Osteocyte (in vitro differentiated cells): ENCODE measurements at places on chromosomes 5 and 9. TPM values are rescaled to one million over a fixed set of nuclear protein-coding genes. Genes with fewer than 3 reads are reported as not detected.

DNA sequence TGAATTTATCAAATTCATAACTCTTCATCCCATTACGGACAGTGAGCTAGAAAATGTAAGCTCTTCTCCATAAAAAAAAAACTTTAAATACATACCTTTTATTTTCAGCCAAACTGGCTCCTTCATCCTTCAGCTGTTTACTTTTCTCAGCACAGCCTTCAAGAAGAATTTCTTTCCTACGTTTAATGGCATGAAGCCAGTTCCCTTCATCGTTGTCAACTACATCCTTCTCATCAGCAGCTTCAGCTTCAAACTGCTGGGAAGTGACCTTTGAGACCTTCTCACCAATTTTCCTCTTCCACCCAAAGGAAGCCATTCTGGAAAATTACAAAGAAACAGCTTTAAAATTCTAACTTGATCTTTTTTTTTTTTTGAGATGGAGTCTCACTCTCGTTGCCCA lies 9.1 kb downstream of the TTC33 start:
- DNase-seq, result no peak
- H3K27me3 ChIP-seq, result no peaks in the 10 kb centered on the region
- H3K4me1 ChIP-seq, result peaks cover 25% of the 10 kb centered on the region
- peak overlapping the region; percentile 27 for H3K27ac ChIP-seq

DNA sequence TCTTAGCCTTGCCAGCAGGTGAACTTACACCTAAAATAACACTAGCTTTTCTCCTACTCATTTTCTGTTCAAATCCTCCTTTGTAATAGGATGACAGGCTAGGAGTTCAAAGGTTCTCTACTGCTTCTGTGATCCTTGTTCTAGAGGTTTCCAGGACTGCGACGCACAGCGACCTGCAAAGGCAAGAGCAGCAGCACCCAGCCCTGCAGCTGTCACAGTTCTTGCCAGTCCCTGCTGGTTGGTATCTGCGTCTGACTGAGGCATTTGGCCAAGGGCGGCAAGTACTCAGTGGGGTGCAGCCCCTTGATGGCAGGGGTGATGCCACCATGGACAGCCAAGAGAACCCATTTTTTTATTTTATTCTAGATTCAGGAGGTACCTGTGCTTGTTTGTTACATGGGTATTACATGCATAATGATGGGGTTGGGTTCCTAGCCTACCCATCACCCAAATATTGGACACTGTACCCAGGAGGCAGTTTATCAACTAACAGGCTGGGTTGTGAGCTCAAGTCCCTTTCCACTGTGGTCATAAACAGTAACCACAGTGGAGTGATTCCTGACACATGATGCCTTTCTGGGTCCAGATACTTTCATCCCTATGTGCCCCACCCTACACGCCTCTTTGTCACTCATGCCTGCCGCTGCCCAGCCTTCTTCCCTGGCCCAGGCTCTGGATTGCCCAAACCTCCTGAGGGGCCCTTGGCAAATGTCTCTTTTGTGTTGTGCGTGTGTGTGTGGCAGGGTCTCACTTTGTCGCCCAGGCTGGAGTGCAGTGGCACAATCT lies 111.0 kb downstream of the GAPVD1 start:
- H3K4me1 ChIP-seq, result peaks cover 6% of the 10 kb centered on the region
- no peak overlapping the region for H3K27ac ChIP-seq
- H3K4me3 ChIP-seq, result no peak overlapping the region

Gene HTR4
- not detected in 2 replicates for total RNA-seq

Gene PFN3
- not detected in 2 replicates for total RNA-seq

Gene DMRT3
- total RNA-seq, result not detected in 2 replicates

- H3K4me1 ChIP-seq, result no peaks in the 10 kb centered on the region
- no peak overlapping the region for H3K4me3 ChIP-seq
- no peak overlapping the region for H3K27ac ChIP-seq
- no peaks in the 10 kb centered on the region for H3K36me3 ChIP-seq
- peak; percentile 74 for DNase-seq
Measured at GRCh38 chr5:133118741-133119140, 66.9 kb downstream of the HSPA4 start.

- H3K27me3 ChIP-seq, result no peaks in the 10 kb centered on the region
- H3K4me1 ChIP-seq, result peaks cover 82% of the 10 kb centered on the region
- H3K4me3 ChIP-seq, result peak overlapping the region; percentile 23
- DNase-seq, result no peak
- H3K27ac ChIP-seq, result peak overlapping the region; percentile 96
- H3K36me3 ChIP-seq, result peaks cover 4% of the 10 kb centered on the region
Measured at GRCh38 chr5:132414634-132415378, 45.3 kb downstream of the SLC22A5 start.

Gene TBC1D2
- total RNA-seq, result 23.7 and 25.6 TPM in 2 replicates

- H3K4me3 ChIP-seq, result no peak overlapping the region
- no peaks in the 10 kb centered on the region for H3K27me3 ChIP-seq
- peak overlapping the region; percentile 63 for H3K27ac ChIP-seq
- H3K36me3 ChIP-seq, result no peaks in the 10 kb centered on the region
Measured at GRCh38 chr5:60492958-60493357, 207.0 kb downstream of the DEPDC1B start.

Gene BARHL1
- not detected in 2 replicates for total RNA-seq

GRCh38 chr5:168165977-168166376 lies 125.5 kb upstream of the WWC1 start:
- no peaks in the 10 kb centered on the region for H3K36me3 ChIP-seq
- H3K4me3 ChIP-seq, result no peak overlapping the region
- no peaks in the 10 kb centered on the region for H3K4me1 ChIP-seq
- peaks cover 7% of the 10 kb centered on the region for H3K27me3 ChIP-seq

GRCh38 chr5:119287547-119288111 lies 68.2 kb upstream of the TNFAIP8 start:
- peaks cover 69% of the 10 kb centered on the region for H3K4me1 ChIP-seq
- DNase-seq, result no peak
- H3K36me3 ChIP-seq, result no peaks in the 10 kb centered on the region
- no peak overlapping the region for H3K27ac ChIP-seq
- no peak overlapping the region for H3K4me3 ChIP-seq

GRCh38 chr5:111197523-111197922 lies 26.7 kb upstream of the CAMK4 start:
- DNase-seq, result no peak
- no peak overlapping the region for H3K4me3 ChIP-seq

Gene EIF4E1B
- total RNA-seq, result not detected in 2 replicates

Gene DAPK1
- 294 and 304 TPM in 2 replicates for total RNA-seq

GRCh38 chr9:136882109-136882946 lies 4.0 kb upstream of the TRAF2 start:
- peaks cover 23% of the 10 kb centered on the region for H3K4me1 ChIP-seq
- no peak for DNase-seq
- H3K27ac ChIP-seq, result peak overlapping the region; percentile 44
- H3K36me3 ChIP-seq, result no peaks in the 10 kb centered on the region
- no peak overlapping the region for H3K4me3 ChIP-seq

Gene KLHL9
- total RNA-seq, result 33.6 and 35.2 TPM in 2 replicates

DNA sequence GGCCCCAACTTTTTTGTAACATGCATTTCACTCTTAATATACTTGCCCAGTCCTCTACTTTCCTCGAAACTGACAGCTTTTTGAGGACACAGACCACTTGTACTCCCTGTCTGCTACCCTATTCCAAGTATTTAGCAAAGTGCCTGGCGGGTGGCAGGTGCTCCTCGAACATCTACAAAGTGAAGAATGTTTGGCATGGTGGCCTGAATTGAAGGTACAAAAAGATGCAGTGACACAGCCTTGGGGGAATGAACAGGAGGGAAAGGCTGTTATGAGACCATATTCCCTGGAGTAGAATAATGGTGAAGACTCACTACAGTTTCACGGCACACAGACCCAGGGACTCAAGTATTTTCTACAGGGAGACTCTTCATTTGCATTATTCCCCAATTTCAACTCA lies 590.9 kb downstream of the PRELID2 start:
- no peak for DNase-seq
- H3K4me3 ChIP-seq, result no peak overlapping the region
- no peaks in the 10 kb centered on the region for H3K36me3 ChIP-seq
- H3K27me3 ChIP-seq, result no peaks in the 10 kb centered on the region

- no peak overlapping the region for H3K27ac ChIP-seq
- no peaks in the 10 kb centered on the region for H3K27me3 ChIP-seq
- no peaks in the 10 kb centered on the region for H3K4me1 ChIP-seq
- DNase-seq, result no peak
- no peak overlapping the region for H3K4me3 ChIP-seq
Measured at GRCh38 chr9:75161116-75161857, 73.0 kb downstream of the OSTF1 start.

DNA sequence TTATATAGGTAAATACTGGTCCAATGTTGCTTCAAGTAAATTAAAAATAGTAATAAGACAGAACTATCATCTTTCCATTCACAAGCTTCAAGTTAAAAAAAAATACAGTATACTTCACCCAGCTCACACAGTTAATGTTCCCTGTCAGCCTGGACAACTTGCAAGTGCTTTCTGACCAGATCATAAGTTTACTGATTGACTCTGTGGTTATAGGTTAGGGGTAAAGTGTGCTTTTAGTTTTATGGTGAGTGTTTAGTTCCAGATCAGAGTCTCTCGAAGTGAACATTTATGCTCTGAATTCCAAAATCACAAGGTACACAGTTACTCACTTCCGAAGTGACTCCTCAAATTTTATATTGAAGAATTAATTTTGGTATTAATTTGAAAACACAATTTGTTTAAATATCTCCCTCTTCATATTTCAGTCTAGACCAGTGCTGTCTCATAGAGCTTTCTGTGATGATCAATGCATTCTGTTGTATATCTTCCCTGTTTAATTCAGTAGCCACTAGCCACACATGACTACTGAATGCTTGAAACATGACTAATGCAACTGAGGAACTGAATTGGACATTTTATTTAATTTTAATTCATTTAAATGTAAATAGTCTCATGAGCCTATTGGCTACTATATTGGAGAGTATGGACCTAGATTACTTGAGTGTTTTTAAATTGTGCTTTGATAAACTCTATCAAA lies 90.7 kb downstream of the MEF2C start:
- H3K36me3 ChIP-seq, result no peaks in the 10 kb centered on the region
- DNase-seq, result no peak
- peaks cover 4% of the 10 kb centered on the region for H3K4me1 ChIP-seq
- H3K27ac ChIP-seq, result no peak overlapping the region

GRCh38 chr5:14178091-14178490 lies 34.9 kb downstream of the TRIO start:
- no peak for DNase-seq
- H3K4me3 ChIP-seq, result no peak overlapping the region
- peak overlapping the region; percentile 81 for H3K27ac ChIP-seq
- no peaks in the 10 kb centered on the region for H3K36me3 ChIP-seq

DNA sequence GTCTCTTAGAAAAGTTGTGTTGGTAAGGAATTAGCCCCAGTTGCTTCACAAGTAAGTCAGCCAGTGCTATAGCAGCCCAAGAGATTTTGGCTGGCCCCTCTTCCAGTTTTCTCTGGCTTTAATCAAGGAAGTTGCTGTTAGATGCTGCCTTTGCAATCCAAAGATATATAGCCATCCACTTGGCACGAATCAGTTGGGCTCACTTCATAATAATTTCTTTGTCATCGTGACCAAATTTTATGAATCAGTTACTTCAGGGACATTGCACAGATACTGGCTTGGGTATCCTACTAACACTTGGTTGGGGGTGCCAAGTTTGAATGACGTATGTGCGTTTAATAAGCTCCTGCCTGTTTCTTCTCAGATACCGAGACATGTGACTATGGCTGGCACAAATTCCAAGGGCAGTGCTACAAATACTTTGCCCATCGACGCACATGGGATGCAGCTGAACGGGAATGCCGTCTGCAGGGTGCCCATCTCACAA lies 81.5 kb downstream of the VCAN start:
- H3K36me3 ChIP-seq, result peaks cover 12% of the 10 kb centered on the region
- no peak for DNase-seq
- H3K27me3 ChIP-seq, result no peaks in the 10 kb centered on the region
- H3K27ac ChIP-seq, result no peak overlapping the region
- H3K4me1 ChIP-seq, result peaks cover 9% of the 10 kb centered on the region

DNA sequence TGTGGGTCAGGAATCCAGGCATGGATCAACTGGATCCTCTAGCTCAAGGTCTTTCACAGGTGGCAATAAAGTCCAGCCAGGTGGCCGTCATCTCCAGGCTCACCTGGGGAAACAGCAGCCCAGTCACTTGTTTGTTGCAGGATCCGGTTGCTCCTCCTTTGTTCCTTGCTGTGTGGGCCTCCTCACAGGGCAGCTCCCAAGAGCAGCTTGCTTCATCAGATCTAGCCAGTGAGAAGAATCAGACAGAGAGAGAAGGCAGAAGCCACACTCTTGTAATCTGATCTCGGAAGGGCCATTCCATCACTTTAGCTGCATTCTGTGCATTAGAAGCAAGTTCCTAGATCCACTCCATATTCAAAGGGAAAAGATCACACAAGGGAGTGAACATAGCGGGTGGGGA lies 3.2 kb upstream of the HSD17B3 start:
- H3K27ac ChIP-seq, result no peak overlapping the region
- peaks cover 7% of the 10 kb centered on the region for H3K4me1 ChIP-seq
- peaks cover 3% of the 10 kb centered on the region for H3K27me3 ChIP-seq
- DNase-seq, result no peak
- H3K36me3 ChIP-seq, result no peaks in the 10 kb centered on the region
- H3K4me3 ChIP-seq, result no peak overlapping the region

GRCh38 chr5:98163796-98164493 lies 609.5 kb upstream of the RGMB start:
- no peaks in the 10 kb centered on the region for H3K4me1 ChIP-seq
- no peak for DNase-seq
- no peak overlapping the region for H3K27ac ChIP-seq
- H3K27me3 ChIP-seq, result no peaks in the 10 kb centered on the region
- no peak overlapping the region for H3K4me3 ChIP-seq
- H3K36me3 ChIP-seq, result no peaks in the 10 kb centered on the region

DNA sequence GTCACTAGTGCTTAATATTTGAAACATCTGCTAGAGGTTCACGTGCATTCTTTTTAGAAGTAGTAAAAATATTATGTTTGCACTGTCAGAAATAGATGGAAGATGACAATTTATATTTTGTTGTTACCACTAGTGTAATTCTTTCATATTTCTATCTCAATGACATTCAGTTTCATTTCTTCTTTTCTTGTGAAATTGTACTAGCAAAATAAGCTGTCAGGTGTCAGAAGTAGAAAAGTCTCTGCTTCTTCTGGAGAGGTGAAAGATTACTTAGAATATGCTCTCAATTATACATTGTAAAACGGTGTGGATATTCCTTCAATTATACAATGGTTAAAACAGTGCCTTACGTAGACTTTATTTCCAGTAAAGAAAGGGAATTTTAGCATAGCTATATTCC lies 395.4 kb downstream of the CSNK1G3 start:
- H3K27me3 ChIP-seq, result no peaks in the 10 kb centered on the region
- peaks cover 11% of the 10 kb centered on the region for H3K4me1 ChIP-seq
- no peak overlapping the region for H3K4me3 ChIP-seq
- no peak for DNase-seq
- no peaks in the 10 kb centered on the region for H3K36me3 ChIP-seq
- no peak overlapping the region for H3K27ac ChIP-seq

- H3K27me3 ChIP-seq, result no peaks in the 10 kb centered on the region
- peak; percentile 93 for DNase-seq
Measured at GRCh38 chr5:61162010-61162831, at the start of gene SMIM15. SMIM15 (minus strand) TSS chr5:61162468; CDS start chr5:61160171, 2,297 bp downstream.

GRCh38 chr5:175356428-175356827 lies 87.6 kb downstream of the DRD1 start:
- H3K4me3 ChIP-seq, result no peak overlapping the region
- no peaks in the 10 kb centered on the region for H3K4me1 ChIP-seq
- H3K27me3 ChIP-seq, result no peaks in the 10 kb centered on the region
- no peaks in the 10 kb centered on the region for H3K36me3 ChIP-seq
- no peak overlapping the region for H3K27ac ChIP-seq
